ENCODE measurements at places on chromosomes 7 and 10.

- no peak for DNase-seq
Measured at GRCh38 chr7:108875139-108875538, 305.5 kb downstream of the DNAJB9 start.

DNA sequence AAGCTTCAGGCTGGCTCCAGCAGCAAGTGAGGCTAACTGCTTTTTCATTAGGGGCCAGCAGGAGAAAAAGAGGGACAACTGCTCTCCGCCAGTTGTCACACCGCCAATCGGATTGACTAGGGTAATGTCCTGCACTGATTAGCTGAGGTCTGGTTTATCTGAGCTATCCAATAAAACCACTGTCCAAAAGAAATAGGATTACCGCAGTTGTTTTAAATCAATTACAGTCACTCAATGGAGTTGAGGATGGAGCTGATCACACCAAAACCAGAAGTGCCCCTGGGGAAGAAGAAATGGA lies 351.4 kb upstream of the NPVF start:
- DNase-seq: no peak

DNA sequence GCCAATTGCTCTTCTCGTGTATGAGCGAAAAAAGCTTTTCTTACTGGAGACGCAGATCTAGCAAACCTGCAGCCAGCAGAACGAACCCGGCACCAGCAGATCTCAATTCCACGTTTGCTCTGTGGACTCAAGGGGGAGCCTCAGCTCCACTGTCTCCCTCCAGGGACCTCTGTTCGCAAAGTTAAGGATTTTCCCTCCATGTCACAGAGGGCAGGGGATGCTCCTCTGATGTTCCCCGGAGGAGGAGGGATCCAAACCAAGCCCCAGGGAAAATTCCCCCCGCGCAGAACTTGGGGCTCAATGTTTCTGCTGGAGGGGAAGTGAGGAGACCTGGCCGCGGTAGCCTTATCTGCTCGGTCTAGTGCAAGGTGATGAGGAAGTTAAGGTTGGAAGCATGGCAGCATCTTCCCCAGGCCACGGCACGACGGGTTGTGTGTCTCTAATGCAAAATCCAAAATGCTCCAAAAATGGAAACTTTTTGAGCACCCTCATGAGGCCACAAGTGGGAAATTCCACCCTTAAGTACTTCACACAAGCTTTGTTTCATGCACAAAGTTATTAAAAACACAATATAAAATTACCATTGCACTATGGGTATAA lies 9.0 kb downstream of the IQCE start:
- DNase-seq: no peak

- no peak for DNase-seq
Measured at GRCh38 chr7:123711832-123712293, 36.9 kb downstream of the WASL start.

DNA sequence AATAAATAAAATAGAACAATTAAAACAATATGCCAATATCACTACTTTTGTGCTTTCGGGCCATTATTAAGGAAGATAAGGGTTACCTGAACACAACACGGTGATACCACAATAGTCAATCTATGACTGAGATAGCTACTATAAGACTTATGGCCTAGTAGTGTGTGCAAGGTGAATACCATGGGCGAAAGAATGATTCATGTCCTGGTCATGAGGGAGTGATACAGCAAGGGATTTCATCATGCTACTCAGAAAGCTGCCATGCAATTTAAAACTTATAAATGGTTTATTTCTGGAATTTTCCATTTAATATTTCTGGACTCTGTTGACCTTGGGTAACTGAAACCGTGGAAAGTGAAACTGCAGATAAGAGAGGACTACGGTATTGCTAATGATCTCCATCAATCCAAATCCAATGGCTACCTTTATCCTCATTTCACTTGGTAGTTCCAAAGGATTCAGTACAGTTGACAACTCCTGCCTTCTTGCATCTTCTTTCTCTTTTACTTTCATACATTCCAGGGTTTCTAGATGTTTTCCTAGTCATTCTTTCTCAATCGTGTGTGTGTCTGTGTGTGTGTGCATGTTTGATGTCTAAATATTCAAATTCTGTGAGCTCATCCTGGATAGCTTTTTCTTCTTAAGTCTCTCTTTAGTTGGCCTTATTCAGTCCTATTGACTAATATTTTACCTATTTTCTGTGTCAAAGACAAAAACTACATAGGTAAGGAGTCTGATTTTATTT lies 100.5 kb upstream of the MAGI2 start:
- DNase-seq: no peak

DNA sequence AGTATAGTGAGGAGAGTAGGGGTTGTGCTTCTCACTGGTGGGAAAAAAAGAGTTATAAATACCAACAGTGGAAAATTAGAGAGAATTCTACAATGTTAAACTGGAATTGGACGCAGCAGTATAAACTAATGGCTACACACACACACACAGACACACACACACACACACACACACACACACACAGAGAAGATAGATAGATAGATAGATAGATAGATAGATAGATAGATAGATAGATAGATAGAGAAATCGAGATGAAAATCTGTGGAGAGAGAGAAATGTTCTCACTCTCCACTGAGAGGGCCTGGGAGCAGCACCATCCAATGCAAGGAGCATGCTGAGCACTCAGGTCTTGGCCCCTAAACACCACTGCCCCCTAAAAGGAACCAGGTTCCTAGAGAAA lies 99.9 kb upstream of the LRRC4 start:
- no peak for DNase-seq

- peak; percentile 19 for DNase-seq
Measured at GRCh38 chr10:93554760-93555432, 11.6 kb upstream of the FFAR4 start.

- no peak for DNase-seq
Measured at GRCh38 chr10:21036757-21037156, 139.6 kb upstream of the NEBL start.

DNA sequence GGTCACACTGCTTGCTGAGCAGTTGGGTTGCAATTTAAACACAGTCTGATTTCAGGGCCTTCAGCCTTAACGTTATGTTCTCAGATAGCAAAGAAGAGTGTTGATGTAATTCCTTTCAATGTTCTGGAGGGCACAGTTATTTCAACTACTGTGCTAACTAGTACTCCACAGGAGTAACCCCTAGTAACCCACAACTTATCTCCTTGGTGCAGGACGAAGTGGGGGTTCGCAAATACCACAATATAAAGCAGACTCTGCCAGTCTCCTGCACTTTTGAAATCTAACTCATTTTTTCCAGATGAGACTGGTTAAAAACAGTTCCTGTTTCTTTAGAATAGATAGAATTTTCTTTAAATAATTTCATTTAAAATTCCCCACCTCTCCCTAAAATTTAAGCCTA lies 47.1 kb upstream of the NCAPG2 start:
- no peak for DNase-seq

- no peak for DNase-seq
Measured at GRCh38 chr7:108311446-108312168, 144.6 kb downstream of the NRCAM start.

DNA sequence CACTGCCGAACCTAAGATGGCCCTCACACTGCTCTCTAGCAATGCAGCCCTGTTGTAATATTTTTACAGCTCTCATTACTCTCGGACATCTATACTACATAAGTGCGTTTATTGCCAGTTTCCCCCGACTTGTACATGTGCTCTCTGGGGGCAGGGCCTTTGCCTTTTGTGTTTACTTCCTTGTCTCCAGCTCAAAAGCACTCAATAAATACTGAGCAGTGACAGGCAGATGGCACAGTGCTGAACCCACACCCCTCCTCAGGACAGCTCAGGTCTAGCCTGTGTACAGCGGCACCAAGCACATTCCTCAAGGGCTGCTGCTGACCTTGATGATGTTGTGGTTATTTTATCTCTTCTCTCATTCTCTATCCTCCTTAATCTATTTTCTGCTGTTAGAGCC lies 68.0 kb upstream of the ELMO1 start:
- DNase-seq: no peak

All from uterus (tissue), 4 donors.